AG08396 (cell line): ENCODE measurements at places on chromosomes 1 and 21.

- DNase-seq, result peak; percentile 30
These were observed 890.6 kb downstream of the KCNT2 start for GRCh38 chr1:195717651-195718050.

GRCh38 chr1:20100632-20101355 is 18.5 kb downstream of the PLA2G2D start:
- peak; percentile 73 for DNase-seq

DNA sequence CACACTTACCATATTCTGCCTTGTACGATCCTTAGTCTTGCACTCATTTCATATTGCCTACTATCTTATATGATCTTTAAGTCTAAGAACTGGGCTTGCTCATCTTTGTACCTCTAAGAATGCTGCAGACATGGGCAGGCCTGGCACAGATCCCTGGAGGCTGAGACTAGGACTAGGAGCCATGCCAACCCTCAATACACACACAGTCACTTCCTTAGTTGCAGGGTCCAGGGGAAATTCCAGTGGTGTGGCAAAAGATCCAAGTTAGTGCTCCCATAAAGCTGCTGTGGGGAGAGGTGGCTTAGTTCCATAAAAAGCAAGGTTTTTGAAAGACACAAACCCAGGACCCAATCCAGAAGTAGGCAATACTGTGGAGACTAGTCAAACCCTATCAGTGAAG is 59.9 kb downstream of the CYYR1 start:
- DNase-seq, result no peak

GRCh38 chr1:173603056-173603591 is at the start of gene SLC9C2:
TSS of gene SLC9C2 (minus strand) at chr1:173603072. CDS start at chr1:173601776, 1,296 bp downstream.
- peak; percentile 32 for DNase-seq

DNA sequence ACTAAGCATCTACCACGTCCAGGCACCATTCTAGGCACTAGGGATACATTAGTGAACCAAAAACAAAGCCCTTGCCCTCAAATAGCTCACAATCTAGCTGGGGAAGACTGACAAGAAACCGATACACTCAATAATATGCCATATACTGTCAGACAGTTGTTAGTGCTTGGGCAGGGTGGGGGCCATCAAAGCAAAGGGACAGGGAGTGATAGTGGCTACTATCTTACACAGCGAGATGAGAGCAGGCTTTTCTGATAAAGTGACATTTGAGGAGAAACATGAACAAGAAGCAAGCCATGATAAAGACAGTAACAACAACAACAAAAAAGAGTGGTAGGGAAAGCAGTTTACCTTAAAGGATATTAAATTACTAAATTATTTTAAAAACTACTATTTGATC is 41.1 kb downstream of the ERO1B start:
- no peak for DNase-seq

DNA sequence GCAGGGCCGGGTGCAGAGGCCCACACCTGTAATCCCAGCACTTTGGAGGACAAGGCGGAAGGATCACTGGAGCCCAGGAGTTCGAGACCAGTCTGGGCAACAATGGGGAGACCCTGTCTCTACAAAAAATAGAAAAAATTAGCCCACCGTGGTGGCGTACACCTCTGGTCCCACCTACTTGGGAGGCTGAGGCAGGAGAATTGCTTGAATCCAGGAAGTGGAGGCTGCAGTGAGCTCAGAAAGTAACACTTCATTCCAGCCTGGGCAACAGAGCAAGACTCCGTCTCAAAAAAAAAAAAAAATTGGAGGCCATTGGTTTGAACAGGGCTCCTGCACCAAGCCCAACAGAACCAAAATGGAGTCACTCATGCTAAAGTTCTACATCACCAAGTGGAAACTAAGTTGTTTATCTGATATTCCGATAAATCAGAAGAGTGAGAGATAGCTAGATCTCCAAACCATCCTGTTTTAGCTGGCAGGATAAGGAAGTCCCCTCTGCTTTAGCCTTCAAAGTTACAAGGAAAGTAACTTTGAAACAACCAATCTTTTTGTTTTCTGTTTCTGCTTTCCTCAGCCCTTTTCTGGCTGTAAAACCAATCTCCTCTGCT is 766 bp upstream of the LSM10 start:
- DNase-seq, result no peak

DNA sequence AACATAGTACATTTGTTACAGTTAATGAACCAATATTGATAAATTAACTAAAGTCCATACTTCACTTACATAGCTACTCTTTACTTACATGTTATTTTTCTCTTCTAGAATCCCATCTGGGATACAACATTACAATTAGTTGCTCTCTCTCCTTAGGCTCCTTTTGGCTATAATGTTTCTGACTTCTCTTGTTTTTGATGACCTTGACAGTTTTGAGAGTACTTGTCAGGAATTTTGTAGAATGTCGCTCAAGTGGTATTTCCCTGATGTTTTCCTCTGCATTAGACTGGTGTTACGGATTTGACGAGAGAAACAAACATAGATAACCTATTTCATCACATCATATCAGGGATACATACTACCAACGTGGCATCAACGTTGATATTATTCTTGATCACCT is 925.4 kb upstream of the TMPRSS15 start:
- DNase-seq, result no peak

DNA sequence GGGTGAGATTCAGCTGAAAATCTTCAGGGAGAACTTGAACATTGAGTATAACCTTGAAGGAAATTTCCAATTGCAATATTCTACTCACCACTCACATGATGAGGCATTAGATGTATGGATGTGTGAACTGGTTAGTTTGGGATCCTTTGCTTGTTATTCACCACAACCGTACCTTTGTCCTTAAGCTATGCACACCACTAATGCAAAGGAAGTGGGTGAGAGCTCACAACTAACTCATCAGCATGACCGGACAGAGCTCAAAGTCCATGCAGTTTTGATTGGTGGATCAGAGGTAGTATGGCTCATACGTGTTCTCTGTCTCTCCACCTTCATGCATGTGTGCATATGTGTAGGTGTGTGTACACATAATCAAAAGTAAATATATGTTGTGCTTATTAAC is 43.5 kb upstream of the MROH9 start:
- DNase-seq, result no peak

- DNase-seq, result no peak
These were observed 95.8 kb downstream of the VWA5B1 start for GRCh38 chr1:20386323-20387081.

GRCh38 chr1:14037101-14037847 is 337.3 kb downstream of the PRDM2 start:
- no peak for DNase-seq

- DNase-seq, result no peak
These were observed 641.7 kb downstream of the AJAP1 start for GRCh38 chr1:5296095-5296494.

GRCh38 chr1:246329900-246330299 is 177.2 kb downstream of the SMYD3 start:
- DNase-seq, result no peak

- DNase-seq, result no peak
These were observed 34.0 kb upstream of the MEF2D start for GRCh38 chr1:156534424-156535060.

GRCh38 chr1:170731566-170732251 is 67.8 kb downstream of the PRRX1 start:
- DNase-seq, result no peak

DNA sequence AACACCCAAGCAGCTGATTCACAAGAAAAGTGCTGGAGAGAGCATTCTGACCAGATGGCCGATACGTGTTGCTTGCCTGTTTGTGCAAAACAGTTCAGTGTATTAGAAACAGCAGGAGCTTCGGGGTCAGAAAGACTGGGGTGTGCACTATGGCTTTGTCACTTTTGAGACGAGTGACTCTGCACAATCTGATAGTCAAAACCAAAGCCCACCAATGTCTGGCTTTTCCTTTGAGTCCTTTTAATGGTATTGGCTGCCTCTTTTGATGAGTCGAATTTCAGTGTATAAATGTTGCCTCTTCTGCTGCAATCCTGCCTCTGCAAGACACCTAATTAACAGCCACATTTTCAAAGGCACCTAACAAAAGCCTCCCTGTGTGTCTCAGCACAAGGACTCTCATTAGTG is 444.6 kb downstream of the AJAP1 start:
- no peak for DNase-seq

DNA sequence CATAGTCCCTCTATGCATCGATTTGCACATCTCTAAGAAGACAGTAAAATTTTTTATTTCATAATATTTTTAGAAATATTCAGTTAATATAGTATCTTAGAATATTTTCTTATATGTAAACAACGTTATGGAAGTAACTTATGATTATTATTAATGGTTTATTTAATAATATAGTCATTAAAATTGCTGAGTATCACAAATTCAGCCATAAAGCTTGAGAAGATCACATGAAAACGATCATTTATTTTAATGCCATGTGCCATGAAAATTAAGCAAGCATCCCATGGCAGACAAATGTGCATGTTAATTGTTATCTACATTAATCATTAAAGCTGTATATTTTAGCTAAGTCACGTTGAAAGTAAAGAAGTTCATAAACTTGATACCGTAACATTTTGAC is 907.1 kb downstream of the KCNT2 start:
- no peak for DNase-seq

- no peak for DNase-seq
These were observed 136.5 kb downstream of the FGGY start for GRCh38 chr1:59433440-59433813.
